ENCODE measurements at places on chromosomes 7 and 10.

- no peak for DNase-seq
Measured at GRCh38 chr10:52326382-52326781, 12.3 kb downstream of the DKK1 start.

DNA sequence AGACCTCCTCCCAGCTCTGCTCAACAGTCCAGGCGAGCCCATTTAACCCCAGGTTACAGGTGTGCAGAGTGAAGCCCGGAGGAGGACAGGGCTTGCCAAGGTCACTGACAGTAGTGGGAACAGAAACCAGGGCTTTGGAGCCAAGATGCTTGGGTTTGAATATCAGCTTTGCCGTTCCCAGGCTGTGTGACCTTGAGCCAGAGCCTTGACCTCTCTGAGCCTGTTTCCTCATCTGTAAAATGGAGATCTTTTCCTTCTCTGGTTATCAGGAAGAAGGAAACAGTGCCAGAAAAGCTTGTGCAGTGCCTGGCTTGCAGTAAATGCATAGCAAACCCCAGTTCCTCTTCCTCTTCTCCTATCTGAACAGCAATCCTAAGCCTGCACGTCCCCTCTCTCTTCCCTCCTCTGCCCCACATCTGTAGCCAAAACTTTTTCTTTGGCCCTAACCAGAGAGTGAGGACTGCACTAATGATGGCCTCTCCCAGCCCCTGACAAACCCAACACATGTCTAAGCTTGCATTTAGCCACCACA, 21.4 kb upstream of the MLXIPL start:
- DNase-seq = no peak

DNA sequence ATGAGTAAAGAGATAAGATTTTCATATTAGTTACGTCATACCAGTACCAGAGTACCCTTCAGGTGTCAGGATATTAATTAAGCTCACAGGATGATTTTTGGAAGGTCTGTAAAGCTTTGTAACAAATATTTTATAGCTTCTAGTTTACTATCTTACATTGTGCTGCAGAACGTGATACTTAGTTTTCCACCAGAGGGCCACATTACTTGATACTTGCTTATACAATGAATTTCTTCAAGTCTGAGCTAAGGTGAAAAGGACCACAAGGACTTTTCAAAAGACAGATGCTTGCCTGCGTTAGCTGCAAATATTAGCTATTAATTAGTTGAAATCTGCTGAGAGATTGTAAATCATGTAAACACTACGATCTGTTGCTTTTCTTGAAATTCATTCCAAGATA, 12.2 kb downstream of the FOXP2 start:
- DNase-seq = no peak

- peak; percentile 72 for DNase-seq
Measured at GRCh38 chr10:14583252-14583651, 191.4 kb downstream of the FAM107B start.

GRCh38 chr10:33155720-33156638, 178.5 kb downstream of the NRP1 start:
- no peak for DNase-seq

GRCh38 chr7:17456541-17456940, 158.1 kb downstream of the AHR start:
- DNase-seq = no peak

DNA sequence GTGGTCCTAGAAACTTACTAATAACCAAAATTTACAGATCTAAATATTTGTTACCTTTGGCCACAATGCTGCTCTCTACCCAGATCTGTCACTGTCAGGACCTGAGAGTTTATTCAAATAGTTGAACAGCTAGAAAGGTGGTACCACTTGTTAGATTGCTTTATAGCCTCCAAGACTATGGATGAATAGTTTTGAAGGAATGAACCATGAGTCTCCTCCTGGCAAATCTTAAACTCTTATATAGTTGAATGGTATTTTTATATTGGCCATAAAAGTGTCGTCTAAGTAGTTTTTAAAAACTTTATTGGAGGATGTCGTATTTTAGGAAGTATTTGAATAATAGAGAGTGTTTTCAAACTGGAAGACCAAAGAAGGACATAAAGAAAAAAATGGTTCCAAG, 178.7 kb downstream of the AHR start:
- DNase-seq = no peak

Data from transverse colon (tissue), 4 donors.